ENCODE measurements at places on chromosomes 5 and 9. TPM values are rescaled to one million over a fixed set of nuclear protein-coding genes. Genes with fewer than 3 reads are reported as not detected.

DPYSL3 gene
- not detected for total RNA-seq

DNA sequence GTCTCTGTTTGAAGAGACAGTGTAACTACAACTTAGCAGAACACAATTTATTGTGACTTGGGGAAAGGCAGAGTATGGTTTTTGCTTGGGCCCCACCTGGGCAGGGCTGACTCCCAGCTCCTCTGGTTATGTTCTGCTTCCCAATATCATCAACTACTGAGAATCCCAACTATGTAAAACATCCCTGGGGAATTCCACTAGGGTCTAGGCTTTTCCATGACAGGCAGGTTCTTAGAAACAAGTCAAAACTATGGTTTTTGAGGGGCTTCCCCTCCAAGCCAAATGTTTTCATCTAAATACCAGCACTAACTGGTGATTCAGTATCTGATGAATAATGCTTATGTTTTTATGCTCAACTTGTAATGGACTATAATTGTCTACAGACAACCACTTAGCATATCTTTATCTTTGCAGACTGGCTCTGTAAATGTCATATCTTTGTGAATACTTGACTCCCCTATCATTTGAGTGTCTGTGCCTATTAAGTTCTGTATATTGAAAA, 409.5 kb downstream of the PDE4D start:
- DNase-seq: no peak

DNA sequence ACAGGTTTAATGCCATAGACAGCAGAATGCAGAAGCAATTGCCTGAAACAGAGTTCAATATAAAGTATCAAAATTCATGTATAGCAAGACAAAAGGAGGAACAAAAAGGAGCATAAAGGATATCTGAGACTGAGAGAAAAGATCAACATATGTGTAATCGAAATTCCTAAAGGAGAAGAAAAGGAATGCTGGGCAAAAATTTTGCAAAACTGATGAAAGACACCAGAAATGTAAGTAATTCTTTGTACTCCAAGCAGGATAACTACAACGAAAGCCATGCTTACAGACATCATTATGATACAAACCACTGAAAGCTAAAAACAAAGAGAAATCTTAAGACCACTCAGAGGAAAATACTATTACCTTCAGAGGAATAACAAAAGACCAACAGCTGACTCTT, 72.8 kb upstream of the MTAP start:
- DNase-seq: no peak

GRCh38 chr9:129209109-129209508, 31.0 kb upstream of the IER5L start:
- no peak for DNase-seq

GRCh38 chr9:101139082-101139481, 110.6 kb downstream of the PLPPR1 start:
- DNase-seq: no peak

DNA sequence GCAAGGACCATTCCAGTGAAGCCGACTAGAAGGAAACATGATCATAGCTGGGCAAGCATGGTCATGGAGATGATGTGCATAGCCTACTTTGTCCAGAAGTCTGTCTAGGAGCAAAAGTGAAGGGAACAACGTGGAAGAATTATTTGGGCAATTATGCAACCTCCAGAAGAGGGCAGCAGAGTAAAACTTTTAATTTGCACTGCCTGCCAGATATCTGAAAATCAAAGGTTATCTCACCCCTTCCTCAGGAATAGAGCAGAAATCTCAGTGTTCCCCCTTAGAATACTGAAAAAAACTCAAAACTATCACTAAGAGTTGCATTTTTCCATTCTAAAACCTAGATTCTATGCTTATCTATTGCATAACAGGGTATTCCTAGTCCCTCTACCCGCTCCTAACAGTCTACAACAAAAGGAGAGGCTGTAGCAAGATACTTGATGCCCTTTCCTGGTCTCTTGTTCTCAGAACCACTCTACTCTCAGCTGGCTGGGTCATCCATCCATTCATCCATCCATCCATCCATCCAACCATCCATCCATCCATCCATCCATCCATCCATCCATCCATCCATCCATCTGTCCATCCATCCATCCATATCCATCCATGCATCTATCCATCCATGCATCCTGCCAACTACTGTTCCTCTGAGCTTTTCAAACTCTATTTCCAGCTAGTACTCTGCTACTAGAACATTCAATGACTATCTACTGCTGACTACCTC, 8.4 kb upstream of the SETD9 start:
- no peak for DNase-seq

DNA sequence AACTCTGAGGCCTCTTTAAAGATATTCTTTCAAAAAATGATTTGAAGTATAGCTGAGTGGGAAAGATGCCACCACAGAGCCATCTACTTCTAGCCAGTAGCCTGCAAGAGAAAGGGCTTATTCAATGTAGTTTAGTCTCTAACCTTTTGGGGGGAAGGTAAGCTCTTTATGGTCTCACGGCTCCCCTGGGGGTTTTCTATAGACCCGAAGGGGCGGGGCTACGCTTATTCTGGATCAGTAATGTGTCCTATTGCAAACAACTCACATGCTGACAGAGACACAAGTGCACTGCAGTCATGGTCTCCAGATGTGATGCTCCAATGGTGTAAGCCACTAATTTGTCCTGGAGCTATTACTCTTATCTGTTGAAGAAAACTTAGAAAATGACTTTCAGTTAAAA, 53.4 kb upstream of the RPS23 start:
- no peak for DNase-seq

- DNase-seq: no peak
Observed at GRCh38 chr9:129456549-129457324, 164.2 kb downstream of the C9orf50 start.

GRCh38 chr5:76670508-76670907, 45.4 kb upstream of the F2R start:
- DNase-seq: no peak

PCDHB9 gene
- total RNA-seq: 1.0 TPM

GRCh38 chr5:39428640-39429039, 3.9 kb upstream of the DAB2 start:
- DNase-seq: no peak

DNA sequence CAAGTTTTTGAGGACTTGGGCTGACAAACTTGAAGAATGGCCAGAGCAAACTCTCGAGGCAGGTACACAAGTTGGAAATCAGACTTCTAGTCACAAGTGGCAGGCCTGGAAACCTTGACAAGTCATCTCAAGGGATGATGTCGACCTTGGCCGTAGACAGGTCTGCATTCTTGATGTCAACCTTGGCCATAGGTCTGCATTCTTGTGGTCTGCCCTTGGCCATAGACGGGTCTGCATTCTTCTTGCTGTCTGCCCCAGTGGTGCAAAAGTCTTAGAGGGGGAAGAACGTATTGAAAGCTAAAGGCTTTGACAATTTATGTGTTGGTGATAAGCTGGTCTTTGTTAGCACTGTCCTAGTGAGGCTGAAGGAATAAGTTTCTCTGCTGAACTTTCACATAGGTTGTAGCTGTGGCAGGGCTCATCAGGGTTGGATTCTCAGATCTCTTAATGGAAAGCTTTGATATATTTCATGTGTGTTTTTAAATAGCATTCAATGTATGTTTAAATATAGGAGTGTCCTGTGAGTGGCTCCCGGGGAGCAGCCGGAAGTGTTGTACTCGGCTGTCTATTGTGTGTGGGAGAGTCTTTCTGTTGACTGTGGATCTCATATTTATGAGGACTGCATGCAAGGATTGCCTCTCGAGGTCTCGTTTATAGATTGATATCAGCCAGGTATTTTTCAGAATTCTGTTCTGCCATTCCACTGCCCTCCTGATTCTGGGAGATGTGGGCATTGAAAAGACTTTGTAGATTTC, 27.0 kb downstream of the SUB1 start:
- DNase-seq: no peak

HTR4 gene
- total RNA-seq: not detected

- no peak for DNase-seq
Observed at GRCh38 chr5:169050146-169050571, 250.8 kb downstream of the SLIT3 start.

DNA sequence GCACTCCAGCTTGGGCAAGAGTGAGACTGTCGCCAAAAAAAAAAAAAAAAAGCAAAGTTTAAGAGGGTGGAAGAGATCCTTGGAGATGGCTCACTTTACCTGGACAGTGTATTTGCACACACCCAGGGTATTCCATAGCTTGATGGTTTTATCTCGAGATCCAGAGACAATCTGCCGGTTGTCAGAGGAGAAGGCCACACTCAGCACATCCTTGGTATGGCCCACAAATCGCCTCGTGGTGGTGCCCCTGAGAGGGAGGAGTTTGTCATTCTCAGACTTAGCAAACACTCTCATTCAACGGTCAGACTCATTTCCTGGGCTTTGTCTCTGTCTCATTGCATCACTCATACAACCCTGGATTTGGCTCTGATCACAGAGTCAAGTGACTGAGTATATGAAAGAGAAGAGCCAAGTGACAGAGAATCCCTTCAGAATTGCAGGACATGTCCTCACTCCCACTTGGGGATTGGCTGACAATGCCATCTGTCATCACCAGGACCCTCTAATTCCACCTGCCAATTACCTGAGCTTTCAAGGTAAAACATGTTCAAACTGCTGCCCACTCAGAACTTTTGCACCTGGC, 2.2 kb downstream of the RACK1 start:
- no peak for DNase-seq

SPATA31E1 gene
- total RNA-seq: not detected

DAPK1 gene
- total RNA-seq: 1.7 TPM

DNA sequence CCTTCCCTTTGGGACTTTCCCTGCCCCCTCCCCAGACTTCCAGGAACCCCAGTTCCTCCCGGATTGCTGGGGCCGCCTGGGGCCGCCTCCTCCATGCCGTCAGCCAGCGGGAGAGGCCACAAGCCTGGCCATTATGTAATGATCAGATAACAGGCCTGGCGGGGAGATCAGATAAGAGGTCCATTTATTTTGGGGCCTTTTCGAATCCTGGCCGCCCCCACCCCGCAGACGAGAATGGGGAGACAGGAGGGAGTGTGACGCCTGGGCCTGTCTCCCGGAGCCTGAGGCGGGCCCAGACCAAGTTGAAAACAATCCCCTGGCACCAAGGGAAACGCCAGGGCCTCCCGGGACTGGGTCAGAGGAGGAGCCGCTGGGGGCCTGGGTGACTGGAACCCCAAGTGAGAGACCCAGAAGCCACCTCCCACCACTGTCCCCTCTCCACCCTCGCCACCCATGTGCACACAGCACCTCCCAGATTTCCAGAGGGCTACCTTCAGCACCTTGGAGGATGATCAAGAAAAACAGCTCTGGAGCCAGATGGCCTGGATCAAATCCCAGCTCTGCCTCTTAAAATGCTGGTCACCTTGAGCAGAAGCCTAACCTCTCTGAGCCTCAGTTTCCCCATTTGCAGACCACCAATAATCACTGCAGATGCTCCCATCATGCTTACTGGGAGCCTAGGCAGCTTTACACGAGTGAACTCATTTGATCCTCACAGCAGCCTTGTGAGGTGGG, 7.8 kb downstream of the ENG start:
- DNase-seq: no peak

KCNV2 gene
- not detected for total RNA-seq

GRCh38 chr5:55624841-55625588, 87.1 kb downstream of the SLC38A9 start:
- DNase-seq: no peak

GRCh38 chr9:96109680-96110351, 192.2 kb downstream of the HSD17B3 start:
- no peak for DNase-seq

OR1J2 gene
- total RNA-seq: 0.37 TPM

DNA sequence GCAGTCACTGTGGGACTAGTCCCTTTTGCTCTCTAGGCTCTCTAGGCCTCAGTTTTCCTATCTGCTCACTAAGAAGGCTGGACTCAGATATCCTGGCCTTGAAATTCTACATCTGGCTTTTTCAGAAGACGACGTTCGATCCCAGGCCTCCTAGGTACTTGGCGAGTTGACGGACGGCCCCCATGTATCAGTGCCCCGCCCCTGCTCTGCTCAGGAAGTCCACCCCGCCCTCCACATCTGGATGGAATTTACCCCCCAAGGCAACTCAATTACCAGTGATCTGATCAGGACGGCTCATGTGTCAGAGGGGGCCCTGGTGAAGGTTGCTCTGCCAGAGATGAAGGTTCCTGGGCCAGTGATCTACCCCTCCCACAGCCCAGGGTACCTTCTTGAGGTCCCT, 44.1 kb upstream of the SYNPO start:
- DNase-seq: no peak

DENND4C gene
- 49.4 TPM for total RNA-seq

GRCh38 chr9:95088421-95089161, 228.9 kb downstream of the FANCC start:
- DNase-seq: no peak

FOXI1 gene
- total RNA-seq: not detected

GRCh38 chr5:88666761-88667495, 216.1 kb downstream of the MEF2C start:
- no peak for DNase-seq

IRF1 gene
- total RNA-seq: 639 TPM

GRCh38 chr9:107226421-107226820, 56.7 kb upstream of the RAD23B start:
- DNase-seq: no peak

All from T-helper 17 cell (primary cell).